Left colon (tissue), 2 donors: ENCODE measurements at places on chromosomes 7 and 10.

GRCh38 chr7:86932038-86932512 is 127.4 kb downstream of the ELAPOR2 start:
- no peak for DNase-seq

DNA sequence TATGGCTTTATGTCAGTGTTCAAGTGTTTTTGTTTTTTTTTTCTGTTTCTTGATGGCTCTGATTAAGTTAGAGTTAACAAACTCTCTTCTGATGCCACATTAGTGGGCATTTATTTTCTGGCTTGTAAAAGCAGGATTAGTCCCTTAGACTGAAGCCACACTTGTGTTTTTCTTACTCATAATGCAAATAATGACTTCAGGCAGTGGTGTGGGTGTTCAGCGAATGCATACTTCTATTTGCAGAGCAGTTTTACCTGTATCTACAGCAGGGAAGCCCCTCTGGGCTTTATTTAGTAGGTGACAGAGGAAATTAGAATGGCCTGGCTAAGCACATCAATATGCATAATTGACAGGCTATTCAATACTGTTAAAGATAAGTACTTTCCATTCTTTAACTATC is 79.9 kb downstream of the CNNM2 start:
- no peak for DNase-seq

DNA sequence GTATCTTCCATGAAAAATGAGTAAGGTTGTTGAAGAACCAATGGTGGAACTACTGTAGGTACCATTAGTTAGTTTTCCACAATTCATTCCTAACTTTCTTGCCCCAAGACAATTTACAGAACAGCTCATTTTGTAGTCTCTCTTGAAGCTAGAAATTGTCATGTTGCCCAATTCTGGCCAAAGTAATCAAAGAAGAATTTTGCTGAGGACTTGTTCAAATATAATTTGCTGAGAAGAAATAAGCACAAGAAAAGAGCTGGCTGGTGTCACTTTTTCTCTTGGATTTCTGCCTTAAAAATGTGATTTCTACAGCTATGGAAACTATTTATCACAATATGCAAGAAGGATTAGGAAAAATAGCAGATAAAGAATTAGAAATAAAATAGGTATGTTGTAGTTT is 199.2 kb upstream of the SEMA3A start:
- no peak for DNase-seq

GRCh38 chr10:35487336-35488034 is 117.7 kb upstream of the GJD4 start:
- no peak for DNase-seq

- no peak for DNase-seq
Measured at GRCh38 chr10:117552156-117552631, 9.6 kb downstream of the EMX2 start.

- no peak for DNase-seq
Measured at GRCh38 chr10:129502448-129502847, 35.4 kb downstream of the MGMT start.

GRCh38 chr10:127612-128432 is 7.4 kb upstream of the ZMYND11 start:
- DNase-seq: no peak

GRCh38 chr10:23367896-23368595 is 23.4 kb upstream of the C10orf67 start:
- no peak for DNase-seq

DNA sequence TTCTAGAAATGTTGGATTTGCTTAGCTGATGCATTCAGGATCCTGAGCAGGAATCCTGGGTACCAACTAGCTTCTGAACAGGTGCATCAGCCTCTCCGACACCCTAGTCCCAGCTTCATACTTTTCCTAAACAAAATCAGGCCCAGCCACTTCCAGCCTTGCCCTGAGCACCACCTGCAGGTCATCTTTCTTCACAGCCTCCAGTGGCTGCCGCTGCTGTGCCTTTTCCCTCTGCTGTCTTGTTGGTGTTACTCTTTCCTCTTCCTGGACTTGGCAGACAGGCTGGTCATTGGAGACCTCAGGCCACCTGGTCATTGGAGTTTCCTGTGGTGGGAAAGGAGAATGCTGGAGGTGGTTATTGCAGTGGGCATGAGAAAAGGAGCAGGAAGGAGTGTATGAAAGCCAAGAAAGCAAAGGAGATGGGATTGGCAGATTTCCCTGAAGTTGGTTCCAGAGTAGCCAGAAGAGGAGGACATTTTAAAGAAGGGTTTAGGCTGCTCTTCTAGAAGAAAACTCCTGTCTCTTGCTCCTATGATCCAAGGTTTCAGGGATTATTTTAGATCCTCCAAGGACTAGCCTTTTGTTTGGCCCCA is 48.2 kb upstream of the NFKB2 start:
- DNase-seq: peak; percentile 35
